CD8-positive, alpha-beta memory T cell (primary cell): ENCODE measurements at places on chromosomes 5 and 9.

DNA sequence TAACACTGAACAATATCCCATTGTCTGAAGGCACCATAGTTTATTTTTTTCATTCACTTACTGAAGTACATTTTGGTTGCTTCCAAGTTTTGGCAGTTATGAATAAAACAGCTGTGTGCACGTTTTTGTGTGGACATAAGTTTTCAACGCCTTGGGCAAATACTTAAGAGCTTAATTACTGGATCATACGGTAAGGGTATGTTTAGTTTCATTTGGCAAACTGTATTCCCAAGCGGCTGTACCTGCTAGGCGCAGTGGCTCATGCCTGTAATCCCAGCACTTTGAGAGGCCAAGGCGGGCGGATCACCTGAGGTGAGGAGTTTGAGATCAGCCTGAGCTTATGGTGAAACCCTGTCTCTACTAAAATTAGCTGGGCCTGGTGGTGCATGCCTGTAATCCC, 63.7 kb upstream of the FAM120A start:
- no peak for DNase-seq

DNA sequence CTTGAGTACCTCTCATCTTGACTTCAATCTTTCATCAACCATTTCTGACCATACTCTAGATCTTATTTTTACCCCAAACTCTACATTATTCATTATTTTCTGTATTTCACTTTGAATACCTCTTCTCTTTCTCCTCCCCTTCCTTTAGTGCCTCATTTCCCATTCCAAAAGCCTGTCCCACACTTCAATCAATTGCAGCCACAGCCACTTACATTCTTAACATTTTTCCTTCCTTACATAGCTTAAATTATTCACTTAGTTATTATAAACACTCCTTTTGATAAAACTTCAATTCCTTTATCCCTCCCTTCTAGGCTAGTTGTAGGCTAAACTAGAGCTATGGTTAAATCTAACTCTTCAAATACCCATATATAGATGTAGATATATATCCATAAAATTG, 344.0 kb downstream of the PRR16 start:
- DNase-seq, result no peak

DNA sequence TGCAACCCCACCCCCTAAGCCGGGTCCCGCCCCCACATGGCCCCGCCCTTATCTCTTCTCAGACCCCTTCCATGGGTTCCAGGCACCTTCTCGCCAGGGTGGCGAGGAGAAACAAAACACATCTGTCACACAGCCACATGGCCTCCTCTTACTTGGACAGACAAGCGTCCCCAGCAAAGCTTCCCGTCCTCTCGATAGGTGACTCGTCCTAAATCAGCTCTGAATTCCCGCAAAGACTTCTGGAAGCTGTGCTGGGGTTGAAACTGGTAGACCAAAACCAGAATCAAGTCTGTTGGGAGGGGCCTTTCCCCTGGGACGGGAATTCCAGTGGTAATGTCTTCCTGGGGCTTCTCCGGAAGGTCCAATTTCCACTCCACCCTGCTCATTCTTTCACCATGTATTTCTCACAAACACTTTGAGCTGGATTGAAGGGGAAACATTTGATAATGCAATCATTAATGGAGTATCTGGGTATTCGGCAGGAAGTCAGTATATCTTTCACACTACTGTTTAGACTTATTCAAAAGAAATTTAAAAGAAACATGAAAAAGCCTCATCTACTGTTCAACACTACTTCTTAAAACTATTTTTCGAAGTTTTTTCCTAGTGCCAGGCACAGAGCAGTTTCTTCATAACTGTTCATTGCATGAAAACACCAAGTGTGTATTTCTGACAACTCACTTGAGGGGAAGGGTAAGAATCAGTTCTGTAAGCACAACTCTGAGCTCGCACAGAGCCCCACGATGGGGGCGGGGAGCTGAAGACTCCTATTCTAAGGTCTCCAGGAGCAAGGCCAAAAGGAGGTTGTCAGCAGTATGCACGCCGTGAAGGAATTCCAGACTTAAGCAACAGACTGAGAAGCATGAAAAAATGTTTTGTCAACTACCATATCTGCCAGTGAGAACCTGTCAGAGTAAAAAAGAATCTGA, 644 bp upstream of the CTNNAL1 start:
- no peak for DNase-seq

DNA sequence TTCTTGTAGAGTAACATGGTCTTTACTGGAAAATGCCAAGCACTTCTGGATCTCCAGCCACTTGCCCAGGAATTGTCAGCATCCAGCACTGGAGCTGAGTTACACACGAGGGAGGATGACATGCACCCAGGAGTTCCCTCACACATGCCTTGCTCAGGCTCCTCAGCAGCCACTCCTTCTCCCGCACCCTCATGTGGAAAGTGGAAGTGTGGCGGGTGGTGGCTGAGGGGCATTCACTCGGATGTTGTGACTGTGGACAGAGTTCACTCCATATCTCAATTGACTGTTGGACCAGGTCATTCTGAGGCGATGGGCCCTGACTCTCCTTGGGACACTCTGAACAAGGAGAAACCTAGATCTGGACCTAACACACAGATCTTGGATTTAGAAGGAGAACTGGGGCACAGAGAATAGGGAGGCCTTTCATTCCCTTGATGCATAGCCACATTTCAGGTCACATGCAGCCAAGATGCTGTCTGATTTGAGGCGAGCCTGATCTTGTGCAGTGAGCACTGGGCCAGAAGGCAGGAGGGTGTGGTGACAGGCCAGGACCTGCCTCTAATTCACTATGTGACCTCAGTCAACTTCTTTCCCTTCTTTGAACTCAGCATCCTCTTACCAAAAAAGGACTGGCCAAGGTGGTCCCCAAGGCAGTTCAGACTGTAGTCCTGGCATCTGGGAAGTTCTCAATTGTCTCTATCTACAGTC, 62.1 kb downstream of the CYSTM1 start:
- no peak for DNase-seq

DNA sequence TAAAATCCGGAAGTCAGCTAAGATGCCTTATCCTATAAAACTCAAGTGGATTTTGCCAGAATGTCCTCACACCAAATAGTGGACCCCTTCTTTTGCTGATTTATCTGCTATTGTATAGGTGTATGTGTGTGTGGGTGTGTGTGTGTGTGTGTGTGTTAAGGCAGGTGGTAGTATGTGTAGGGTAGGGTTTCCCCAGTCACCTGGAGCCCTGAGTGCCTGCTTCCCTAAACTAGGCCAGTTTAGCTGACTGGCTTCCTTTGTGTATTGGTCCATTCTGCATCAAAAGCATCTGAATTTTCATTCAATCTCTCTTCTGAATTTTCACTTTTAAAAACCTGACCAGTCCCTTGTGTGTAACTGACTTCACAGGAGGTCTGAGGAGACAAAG, 42.2 kb upstream of the LCP2 start:
- DNase-seq, result no peak

DNA sequence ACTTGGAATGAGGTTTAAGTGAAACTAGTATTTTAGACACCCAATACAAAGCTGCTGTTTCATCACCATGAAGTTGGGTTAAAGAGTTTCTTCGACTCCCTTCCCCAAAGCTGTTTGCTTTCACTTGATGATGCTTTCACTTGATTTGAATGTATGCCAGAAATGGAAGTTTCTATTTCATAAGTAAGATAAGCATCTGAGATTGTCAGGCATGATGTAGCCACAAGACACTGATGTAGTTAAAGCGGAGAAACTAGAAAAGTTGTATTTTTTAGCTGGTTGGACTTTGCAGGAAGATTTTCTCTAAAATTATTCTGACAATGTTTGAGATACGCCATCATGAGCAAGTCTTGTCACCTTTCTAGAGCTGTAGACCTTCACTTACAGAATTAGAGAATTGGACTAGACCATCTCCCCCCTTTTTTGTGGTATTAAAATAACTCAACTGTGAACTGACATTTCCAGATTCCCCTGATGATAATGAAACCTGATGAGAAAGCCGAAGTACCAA, 20.0 kb downstream of the MOCS2 start:
- DNase-seq, result no peak

- DNase-seq, result no peak
These were observed 121.6 kb downstream of the WNK2 start for GRCh38 chr9:93305497-93306020.

DNA sequence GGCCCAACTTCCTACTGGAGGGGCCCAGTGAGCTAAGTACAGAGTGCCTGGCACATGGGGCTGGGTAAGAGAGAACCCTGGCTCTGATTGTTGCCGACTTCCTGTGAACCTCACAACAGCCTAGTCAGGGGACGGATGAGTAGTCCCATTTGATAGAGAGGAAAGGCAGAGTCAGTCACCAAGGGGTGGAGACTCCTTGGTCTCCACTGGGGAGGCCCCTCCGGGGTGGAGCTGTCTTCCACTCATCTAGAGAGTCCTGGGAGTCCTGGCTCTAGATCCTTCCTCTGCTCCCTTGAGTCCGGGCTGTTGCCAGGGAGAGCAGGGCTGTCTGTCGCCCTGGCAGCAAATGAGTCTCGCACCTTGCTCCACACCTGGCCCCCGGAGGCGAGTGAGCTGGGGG, 8.0 kb downstream of the GRK6 start:
- peak; percentile 55 for DNase-seq

DNA sequence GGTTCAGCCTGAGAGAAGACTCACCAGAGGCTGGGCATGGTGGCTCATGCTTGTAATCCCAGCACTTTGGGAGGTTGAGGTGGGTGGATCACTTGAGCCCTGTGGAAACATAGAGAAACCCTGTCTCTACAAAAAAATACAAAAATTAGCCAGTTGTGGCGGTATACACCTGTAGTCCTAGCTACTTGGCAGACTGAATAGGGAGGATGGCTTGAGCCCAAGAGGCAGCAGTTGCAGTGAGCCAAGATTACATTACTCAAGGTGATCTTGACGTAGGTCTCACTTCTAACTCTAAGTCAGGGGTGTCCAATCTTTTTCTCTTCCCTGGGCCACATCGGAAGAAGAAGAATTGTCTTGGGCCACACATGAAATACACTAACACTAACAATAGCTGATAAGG, 16.2 kb upstream of the ATP6V1G1 start:
- DNase-seq, result no peak

GRCh38 chr5:163478126-163478981, 17.9 kb downstream of the HMMR start:
- DNase-seq, result no peak

DNA sequence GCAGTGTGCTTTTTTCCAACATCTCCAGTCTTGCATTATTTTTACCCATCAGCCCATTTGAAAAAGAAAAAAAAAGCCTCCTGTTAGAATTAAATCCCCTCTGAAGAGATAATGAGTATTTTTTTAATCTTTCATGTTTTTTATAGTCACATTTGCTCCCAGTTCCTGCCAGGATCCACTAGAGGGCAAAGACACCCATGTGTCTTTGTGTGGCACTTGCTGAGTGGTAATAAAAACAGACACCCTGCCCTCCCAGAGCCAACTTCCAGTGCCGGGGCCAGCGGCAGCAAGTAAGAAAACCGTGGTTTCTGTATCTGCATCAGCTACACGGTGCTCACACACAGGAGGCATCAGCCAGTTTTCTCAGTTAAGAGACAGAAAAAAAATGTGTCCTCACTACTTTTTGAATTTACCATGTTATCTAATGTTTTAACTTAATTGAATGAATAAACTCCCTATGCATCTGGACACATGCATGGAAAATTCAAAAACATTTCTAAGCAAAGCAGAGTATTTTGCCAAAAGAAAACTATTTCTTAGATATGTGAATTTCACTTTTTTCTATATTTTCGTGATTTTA, 70.2 kb upstream of the PLEKHG4B start:
- DNase-seq, result no peak

DNA sequence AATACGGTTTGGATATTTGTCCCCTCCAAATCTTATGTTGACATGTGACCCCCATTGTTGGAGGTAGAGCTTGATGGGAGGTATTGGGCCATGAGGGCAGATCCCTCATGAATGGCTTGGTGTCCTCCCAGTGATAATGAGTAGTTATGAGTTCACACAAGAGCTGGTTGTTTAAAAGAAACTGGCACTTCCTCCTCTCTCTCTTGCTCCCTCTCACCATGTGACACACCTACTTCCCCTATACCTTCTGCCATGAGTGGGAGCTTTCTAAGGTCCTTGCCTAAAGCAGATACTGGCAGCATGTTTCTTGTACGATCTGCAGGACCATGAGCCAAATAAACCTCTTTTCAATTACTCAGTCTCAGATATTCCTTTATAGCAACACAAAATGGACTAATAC, 132.0 kb downstream of the PIK3R1 start:
- DNase-seq, result no peak

DNA sequence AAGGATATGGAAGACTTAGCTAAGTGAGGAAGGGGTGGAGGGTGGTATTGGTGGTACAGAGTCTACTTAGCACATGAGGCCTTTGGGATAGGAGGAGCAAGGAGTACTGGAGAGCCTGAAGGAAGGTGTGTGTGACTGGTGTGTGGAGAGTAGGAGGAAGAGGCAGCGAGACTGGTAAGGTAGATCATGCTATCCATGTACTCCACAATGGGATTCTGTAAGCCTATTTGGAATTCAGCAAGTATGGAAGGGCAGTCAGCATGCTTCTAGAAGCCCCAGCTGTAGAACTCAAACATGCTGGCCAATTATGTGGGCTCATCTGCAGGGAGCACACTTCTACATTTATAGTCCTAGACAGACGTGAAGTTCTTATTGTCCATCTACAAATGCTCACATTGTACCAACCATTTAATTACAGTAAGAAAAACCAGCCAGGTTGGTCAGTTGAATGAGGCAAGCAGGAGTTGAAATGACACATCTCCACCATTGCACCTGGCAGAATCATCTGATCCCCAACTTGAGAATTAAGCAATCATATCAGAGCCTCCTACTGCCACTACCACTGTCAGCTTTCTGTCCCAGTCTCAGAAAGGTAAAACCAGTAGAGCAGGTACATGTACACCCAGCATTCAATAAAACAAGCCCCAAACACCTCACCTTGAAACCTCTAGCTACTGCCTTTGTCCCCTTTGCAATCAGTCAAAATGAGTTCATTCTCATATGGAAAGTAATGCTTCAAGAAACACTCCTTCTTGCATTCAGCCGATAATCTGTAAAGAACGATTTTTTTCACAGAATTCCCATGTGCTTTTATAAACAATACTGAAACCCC, 60.9 kb upstream of the GLRX start:
- no peak for DNase-seq

- DNase-seq, result no peak
These were observed 42.0 kb downstream of the SHB start for GRCh38 chr9:38026840-38027527.
